ENCODE measurements at places on chromosomes 4 and X.
A peak's percentile ranks its signal among the peaks of the same experiment; 100 is the strongest.

GRCh38 chr4:40281913-40282312 is 53.2 kb upstream of the CHRNA9 start:
- no peak for DNase-seq

GRCh38 chr4:101230801-101231426 is 116.4 kb downstream of the PPP3CA start:
- DNase-seq = no peak

DNA sequence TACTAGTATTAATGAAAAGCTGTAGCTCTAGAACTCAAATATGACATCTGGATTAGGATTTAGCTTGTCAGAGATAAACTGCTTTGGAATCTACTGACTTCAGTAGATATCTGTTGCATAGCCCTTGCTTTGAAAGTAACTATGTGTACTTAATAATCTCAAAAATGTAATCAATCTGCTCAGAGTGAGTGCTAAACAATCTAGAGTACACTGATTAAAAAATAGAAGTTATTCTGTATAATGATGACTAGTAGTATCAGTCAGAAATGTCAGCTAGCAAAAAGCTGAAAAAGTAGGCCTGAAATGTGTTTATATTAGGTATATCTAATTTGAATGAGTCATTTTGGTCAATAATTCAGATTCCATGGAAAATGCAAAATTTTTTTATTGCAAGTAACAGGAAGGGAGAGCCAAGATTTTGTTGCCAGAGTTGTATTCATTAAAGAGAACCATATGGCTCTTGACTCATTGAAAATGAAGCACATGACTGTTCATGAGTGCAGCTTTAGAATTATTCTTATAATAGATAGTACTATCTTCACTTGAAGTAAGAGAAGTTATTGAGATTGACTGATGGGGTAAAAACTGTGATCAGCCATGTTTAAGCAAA is 20.0 kb downstream of the CLCN3 start:
- no peak for DNase-seq

DNA sequence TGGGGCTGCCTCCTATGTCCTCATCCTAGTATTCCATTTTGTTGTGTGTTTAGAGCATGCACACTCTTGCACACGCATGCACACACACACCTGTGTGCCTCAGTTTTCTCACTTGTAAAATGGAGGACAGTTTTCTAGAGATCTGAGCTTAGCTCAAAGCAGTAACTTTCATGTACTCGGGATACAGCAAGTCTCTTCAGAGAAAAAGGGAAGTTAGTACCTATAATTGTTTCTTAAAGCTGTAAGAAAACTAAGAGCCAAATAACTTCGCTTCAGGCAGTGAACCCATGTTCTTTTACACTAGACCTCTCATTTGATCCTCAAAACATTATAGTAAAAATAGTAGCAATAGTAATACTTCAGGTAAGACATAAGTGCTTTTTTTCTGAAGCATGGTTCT is 49.6 kb downstream of the KIT start:
- no peak for DNase-seq

DNA sequence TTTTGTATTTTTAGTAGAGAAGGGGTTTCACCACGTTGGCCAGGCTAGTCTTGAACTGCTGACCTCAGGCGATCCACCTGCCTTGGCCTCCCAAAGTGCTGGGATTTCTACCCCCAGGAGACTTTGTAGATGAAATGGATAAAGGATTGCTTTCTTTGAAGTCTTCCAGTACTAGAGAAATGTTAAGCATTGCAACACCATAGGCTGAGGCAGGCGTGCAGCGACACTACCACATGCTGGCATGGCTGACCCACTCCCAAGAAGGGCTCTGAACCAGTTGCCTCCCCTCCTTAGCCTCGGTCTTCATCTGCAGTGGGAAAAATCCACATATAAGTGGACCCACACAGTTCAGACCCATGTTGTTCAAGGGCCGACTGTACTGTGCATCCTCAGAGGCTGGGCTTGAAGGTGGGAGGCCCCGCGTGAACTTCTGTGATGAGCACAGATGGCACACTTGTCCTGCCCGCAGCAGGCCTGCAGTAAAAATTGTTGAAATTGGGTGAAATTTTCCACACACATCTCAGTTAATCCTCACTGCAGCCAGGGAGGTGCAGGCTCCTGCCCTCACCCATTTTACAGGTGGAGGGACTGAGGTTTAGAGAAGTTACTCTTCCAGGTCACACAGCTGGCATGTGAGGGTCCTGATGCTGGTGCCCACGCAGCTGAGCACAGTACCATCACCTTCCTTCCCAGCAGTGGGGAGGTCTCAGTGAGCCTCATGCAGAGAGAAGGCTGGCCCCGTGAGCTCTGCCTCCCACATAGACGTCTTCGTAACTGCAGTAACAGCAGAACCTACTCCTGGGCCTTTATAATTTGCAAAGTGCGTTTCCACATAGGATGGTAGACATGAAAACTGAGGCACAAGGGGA is 35.5 kb downstream of the HTRA3 start:
- no peak for DNase-seq

DNA sequence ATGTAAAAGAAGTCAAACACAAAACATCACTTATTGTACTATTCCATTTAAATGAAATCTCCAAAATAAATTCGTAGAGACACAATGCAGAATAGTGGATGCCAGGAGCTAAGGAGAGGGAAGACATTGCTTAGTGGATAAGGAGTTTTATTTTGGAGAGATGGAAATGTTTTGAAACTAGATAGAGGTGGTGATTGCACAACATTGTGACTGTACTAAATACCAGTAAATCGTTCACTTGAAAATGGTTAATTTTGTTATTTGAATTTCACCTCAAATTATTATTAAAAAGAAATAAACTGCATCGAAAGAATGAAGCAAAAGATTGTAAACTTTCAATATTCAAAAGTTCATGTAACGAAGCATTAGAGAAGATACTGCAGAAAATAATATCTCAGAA is 9.7 kb upstream of the ACSL4 start:
- no peak for DNase-seq

DNA sequence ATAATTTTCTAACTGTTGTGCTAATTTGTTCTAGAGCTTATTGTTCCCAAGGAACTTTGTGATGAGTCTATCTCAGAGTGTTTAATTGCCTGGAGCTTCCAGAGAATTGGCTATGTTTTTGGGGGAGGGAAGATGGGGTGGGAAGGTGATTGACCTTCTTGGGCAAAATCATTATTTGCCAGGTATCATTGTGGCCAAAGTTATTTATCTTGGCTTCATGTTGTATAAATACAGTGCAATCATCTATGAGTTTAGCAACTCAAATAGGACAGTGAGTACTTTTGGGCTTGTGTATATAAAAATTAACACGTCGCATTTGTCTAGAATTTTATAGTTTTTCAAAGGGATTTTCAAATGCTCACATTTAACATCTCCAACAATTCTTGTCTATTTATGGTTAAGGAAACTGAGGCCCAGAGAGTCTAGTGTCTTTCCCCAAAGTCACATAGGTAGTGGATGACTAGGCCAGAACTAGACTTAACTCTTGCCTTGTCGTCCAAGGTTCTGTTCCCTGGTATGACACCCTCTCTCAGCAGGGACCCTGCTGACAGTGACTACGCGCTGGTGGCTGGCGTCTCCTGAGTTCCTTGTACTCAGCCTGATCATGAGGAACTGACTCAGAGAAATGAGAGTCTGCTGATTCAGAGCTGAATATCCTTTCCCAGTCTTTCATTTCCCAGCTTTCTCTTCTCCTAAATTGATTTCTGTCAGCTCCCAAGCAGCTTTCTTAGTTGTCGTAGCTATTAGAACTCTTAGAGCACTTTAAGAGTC is 27.7 kb downstream of the FNIP2 start:
- no peak for DNase-seq

DNA sequence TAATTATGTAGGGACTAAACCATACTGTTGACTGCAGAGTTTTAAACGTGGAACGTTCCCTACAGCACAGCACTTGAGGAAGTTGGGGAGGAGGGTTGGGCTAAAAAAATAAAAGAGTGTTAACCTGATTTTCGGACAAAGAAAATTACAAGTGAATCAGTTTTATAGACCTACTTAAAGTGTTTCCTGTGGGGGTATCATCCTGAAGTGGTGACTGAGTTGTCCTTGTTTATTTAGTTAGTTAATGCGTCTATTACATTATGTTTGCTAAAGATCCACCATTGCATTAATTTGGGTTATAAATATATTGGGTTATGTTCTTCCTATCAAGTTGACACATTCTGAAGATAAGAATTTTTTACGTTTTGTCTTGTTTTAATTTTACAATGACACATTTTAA is 14.7 kb downstream of the UNC5C start:
- no peak for DNase-seq

GRCh38 chrX:54181202-54181953 is 1.7 kb downstream of the FAM120C start:
- no peak for DNase-seq

- DNase-seq = peak; percentile 6
Observed at GRCh38 chrX:107741404-107741790, 34.2 kb downstream of the TSC22D3 start.

DNA sequence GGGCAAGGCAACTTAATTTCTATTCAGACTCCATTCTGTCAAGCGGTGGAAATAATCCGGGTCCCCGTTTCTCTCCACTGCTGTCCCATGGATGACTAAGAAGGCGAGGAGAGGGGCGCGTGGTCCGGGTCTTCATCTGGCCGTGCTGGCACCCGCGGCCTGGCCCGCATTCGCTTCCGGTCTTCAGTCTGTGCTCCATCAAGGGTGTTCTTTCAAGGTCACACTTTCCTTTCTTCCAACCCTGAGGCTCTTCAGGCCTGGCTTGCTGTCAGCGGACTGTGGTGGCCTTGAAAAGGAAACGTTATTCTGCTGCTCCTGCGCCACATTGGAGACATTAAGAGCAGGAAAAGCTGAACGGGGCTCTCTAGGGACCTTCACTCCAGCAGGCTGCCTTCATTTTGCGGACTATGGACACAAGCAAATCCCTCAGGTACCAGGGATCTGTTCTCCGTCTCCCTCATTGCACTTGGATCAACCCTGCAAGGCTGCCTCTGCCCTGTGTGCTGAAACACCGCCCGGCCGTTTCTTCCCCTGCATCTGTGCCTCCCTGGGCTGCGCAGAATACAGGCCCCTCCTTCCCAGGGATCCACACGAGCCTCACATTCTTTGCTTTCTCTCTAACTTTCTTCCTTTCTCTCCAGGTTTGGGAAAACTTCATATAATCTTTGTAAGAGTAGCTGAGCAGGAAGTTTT is 5.7 kb upstream of the SLC25A4 start:
- no peak for DNase-seq

- no peak for DNase-seq
Observed at GRCh38 chr4:187309456-187309855, 585.8 kb upstream of the FAT1 start.

GRCh38 chr4:18749391-18749790 is 727.8 kb upstream of the LCORL start:
- no peak for DNase-seq

- no peak for DNase-seq
Observed at GRCh38 chr4:182015893-182016292, 227.3 kb upstream of the TENM3 start.

DNA sequence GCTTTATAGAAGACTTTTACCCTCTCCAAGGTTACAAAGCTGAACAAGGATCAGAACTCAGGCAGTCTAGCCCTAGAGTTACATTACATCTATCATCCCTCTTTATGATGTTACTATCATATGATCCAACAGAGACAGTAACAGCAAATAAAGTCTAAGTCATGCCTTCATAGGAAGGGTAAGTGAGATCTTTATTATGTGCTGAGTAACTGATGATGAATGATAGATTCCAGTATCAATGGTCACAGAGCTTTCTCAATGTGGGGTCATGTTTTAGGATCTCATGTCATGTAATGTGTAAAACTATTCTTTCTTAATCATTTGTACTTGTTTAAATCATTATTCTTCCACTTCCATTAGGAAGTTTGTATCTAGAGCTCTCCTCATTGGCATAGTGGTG is 22.8 kb downstream of the ELOVL6 start:
- no peak for DNase-seq

- no peak for DNase-seq
Observed at GRCh38 chr4:126405369-126405982, 1090.7 kb downstream of the FAT4 start.

- no peak for DNase-seq
Observed at GRCh38 chr4:174697202-174697601, 131.8 kb downstream of the GLRA3 start.

DNA sequence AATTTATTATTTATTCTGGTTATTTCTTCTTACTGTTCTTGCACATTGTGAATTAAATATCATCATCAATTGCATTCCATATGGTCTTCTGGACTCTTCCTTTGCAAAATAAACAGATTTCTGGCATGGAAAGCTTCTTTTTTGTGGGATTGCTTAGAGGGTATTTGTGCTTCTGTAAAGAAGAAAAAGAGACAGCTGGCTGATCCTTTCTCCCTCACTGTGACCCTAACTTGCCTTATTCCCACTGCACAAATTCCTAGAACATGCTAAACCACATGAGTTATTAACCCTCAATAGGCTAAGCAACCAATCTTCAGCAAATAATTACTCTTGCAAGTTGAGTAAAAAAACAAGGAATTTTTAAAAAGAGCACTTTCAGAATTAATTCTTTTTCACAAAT is 23.8 kb upstream of the LRCH2 start:
- DNase-seq = no peak

DNA sequence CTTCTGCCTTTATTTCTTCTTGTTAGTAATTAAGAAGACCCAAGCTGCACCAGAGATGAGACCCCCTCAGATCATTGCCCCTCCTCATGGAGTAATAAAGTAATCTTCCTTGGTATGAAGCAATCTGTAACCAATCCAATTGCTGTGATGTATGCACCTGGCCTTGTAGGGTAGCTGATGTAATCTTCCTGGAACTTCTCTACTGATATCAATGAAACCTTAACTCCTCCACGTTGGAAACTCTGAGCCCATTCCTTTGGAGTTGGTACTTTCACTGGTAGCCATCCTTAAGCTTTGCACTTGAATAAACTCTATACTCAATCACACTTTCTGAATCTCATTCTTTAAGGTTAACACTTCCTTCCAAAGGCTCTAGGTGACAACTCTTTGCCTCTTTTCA is 31.6 kb upstream of the NSG1 start:
- no peak for DNase-seq

DNA sequence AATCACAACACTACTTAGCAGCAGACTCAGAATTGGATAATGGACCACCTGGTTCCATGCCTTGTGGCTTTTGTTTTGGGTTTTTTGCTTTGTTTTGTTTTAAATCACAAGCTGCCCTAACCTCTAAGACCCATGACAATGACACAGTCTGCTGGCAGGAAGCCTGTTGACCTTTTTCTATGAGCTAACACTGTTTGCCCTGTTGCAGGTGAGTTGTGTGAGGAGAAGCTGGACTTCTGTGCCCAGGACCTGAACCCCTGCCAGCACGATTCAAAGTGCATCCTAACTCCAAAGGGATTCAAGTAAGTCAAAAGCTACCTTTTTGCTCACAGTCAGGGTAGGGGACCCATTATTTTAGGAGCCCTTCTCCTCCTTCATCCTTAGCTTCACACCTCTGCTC is 110.8 kb upstream of the PACRGL start:
- no peak for DNase-seq

DNA sequence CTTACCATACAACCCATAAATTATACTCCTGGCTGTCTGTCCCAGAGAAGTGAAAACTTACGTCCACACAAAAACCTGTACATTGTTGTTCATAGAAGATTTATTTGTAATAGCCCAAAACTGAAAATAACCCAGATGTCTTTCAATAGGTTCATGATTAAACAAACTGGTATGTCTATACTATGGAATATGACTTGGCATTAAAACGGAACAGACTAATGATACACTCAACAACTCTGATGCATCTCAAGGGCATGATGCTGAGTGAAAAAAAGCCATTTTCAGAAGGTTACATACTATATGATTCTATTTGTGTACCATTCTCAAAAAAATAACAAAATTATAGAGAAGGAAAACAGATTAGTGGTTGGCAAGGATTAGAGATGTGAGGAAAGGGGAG is 11.6 kb upstream of the MND1 start:
- no peak for DNase-seq
